ENCODE measurements at places on chromosomes 16 and 17. TPM values are rescaled to one million over a fixed set of nuclear protein-coding genes. Genes with fewer than 3 reads are reported as not detected.

- no peak for DNase-seq
Observed at GRCh38 chr17:41516830-41517283, 1.8 kb downstream of the KRT15 start.

DNA sequence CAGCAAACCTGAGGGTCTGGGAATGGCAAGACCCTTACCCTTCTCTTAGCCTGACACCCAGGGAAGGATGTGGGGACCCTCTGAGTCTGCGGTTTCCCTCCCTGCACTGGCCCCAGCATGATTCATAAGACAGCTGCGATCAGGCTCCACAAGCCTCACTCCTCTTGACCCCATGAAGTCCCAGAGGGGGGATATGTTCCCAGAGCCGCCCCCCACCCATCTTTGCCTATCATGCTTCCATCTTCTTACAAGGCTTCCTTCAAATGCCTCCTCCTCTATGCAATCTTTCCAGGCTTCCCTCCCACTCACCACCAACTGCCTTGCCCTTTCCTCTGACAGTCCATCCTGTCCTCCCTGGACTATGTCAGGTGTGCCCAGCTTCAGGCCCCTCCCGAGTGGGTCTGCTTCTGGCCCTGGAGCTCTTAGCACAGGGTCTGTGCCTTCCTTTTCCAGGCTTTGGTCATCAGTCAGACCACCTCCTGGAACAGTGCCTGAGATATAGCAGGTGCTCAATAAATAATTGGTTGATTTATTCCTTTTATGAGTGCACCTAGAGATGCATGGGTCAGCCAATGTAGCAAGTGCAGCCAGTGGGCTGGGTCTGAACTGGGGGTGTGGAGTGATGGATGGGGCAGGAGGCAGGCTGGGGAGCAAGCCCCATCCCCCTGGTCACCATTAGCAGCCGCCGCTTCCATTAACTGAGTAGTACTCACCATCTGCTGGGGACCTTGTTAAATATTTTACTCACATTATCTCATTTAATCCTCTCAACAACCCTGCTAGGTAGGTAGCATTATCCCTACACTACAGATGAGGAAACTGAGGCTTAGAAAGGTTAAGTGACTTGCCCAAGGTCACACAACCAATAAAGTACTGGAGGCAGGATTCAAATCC is 8.4 kb downstream of the DLX3 start:
- no peak for DNase-seq

Gene KRTAP3-1
- not detected for total RNA-seq

Gene ABCA8
- total RNA-seq = not detected

Gene DHRS7C
- not detected for total RNA-seq

Gene GAA
- total RNA-seq = 73.1 TPM

Gene CORO7
- total RNA-seq = 51.0 TPM

Gene TRPV2
- 1.0 TPM for total RNA-seq

GRCh38 chr17:50198026-50198669 is 3.3 kb downstream of the COL1A1 start:
- DNase-seq = peak; percentile 88

Gene PRR35
- total RNA-seq = not detected

Gene HS3ST3B1
- total RNA-seq = 0.80 TPM

- DNase-seq = no peak
Observed at GRCh38 chr16:49504023-49504364, 130.4 kb downstream of the C16orf78 start.

- no peak for DNase-seq
Observed at GRCh38 chr16:11327277-11328171, 17.7 kb upstream of the RMI2 start.

- no peak for DNase-seq
Observed at GRCh38 chr17:40598619-40599467, 33.6 kb upstream of the CCR7 start.

DNA sequence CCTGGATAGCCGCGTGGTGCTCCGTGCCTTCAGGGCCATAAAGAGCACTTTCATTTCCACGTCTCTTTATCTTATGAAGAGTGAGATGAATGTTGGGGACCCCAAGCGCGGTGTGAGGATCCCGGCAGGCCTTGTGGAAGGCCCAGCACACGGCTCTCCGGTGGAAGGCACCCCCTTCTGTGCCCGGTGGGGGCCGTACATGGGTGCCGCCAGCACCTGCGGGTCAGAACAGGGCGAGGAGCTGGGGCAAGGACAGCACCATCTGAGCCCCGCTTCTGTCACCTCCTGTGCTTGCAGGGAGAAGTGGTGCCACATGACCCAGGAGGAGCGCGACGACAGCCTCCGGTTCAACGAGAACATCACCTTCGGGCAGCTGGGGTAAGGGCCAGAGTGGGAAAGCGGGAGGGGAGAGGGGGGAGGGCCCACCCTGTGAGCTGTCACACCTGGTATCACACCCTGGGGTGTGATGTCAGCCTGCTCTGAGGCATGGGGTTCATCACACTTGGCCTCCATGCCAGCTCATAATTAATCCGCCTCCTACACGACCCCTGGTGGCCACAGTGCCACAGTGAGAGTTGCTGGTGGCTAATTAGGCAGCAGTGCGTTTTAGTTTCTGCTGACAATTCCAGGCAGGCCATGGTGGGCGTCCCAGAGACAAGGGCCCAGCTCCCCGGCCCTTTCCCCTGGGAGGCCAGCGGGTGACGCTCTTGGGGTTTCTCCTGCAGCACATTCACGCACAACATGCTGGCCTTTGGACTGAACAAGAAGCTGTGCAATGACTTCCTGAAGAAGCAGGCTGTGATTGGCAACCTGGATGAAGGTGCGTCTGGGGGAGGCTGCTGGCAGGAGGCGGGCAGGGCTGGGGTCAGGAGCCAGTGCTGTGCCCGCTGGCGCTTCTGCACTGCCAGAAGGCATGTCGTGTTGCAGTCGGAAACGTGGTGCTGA is 25.7 kb downstream of the CIBAR2 start:
- peak; percentile 82 for DNase-seq

Gene KRT36
- total RNA-seq = not detected

DNA sequence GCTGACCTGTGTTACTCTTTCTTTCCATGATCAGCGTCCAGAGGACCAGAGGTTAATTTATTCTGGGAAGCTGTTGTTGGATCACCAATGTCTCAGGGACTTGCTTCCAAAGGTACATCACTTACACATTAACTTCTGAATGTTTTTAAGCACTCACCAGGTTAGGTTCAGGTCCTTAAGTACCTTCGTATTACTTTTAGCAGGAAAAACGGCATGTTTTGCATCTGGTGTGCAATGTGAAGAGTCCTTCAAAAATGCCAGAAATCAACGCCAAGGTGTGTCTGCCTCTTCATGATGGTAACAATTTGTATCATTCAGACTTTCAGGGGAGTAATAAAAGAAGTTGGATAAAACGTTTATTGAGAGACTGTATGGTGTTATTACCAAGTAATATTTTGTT is 3.3 kb downstream of the HERPUD1 start:
- no peak for DNase-seq

All from Calu3 (cell line).